ENCODE measurements at places on chromosomes 4 and X. TPM values are rescaled to one million over a fixed set of nuclear protein-coding genes. Genes with fewer than 3 reads are reported as not detected.

Gene TMPRSS11E
- not detected for total RNA-seq

Gene CORIN
- 1.0 TPM for total RNA-seq

Gene ARX
- total RNA-seq, result not detected

Gene NDNF
- 0.42 TPM for total RNA-seq

Gene MAGEA4
- not detected for total RNA-seq

Gene SAGE1
- total RNA-seq, result not detected

GRCh38 chr4:18638031-18638430 lies 616.5 kb upstream of the LCORL start:
- no peak overlapping the region for H3K27ac ChIP-seq
- no peaks in the 10 kb centered on the region for H3K36me3 ChIP-seq
- H3K4me1 ChIP-seq, result peaks cover 7% of the 10 kb centered on the region
- H3K27me3 ChIP-seq, result no peaks in the 10 kb centered on the region
- no peak for DNase-seq
- H3K4me3 ChIP-seq, result no peak overlapping the region

DNA sequence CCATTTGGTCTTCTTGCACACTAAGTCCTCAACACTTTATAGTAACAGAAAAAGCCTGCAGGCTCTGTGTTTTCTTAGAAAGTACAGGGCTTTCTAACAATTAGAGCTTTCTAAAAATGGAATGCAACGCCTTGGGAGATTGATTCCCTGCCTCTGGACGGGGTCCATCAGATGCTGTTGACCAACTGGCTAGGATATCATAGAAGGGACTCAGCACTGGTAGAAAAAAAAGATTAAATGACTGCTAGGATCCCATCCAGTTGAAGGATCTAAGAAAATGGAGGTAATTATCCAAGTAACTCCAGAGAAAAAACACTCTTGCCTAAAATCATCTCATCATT lies 39.5 kb downstream of the USP46 start:
- H3K27me3 ChIP-seq, result no peaks in the 10 kb centered on the region
- H3K4me3 ChIP-seq, result no peak overlapping the region
- H3K27ac ChIP-seq, result no peak overlapping the region
- no peaks in the 10 kb centered on the region for H3K36me3 ChIP-seq
- H3K4me1 ChIP-seq, result no peaks in the 10 kb centered on the region

- peaks cover 96% of the 10 kb centered on the region for H3K27me3 ChIP-seq
- DNase-seq, result no peak
- H3K4me3 ChIP-seq, result no peak overlapping the region
- H3K27ac ChIP-seq, result no peak overlapping the region
- no peaks in the 10 kb centered on the region for H3K36me3 ChIP-seq
These were observed 130.0 kb upstream of the MAOA start for GRCh38 chrX:43525901-43526610.

- H3K27ac ChIP-seq, result no peak overlapping the region
- H3K36me3 ChIP-seq, result no peaks in the 10 kb centered on the region
- DNase-seq, result no peak
- no peaks in the 10 kb centered on the region for H3K27me3 ChIP-seq
- no peak overlapping the region for H3K4me3 ChIP-seq
- no peaks in the 10 kb centered on the region for H3K4me1 ChIP-seq
These were observed 257.6 kb upstream of the CXXC4 start for GRCh38 chr4:104752337-104752736.

DNA sequence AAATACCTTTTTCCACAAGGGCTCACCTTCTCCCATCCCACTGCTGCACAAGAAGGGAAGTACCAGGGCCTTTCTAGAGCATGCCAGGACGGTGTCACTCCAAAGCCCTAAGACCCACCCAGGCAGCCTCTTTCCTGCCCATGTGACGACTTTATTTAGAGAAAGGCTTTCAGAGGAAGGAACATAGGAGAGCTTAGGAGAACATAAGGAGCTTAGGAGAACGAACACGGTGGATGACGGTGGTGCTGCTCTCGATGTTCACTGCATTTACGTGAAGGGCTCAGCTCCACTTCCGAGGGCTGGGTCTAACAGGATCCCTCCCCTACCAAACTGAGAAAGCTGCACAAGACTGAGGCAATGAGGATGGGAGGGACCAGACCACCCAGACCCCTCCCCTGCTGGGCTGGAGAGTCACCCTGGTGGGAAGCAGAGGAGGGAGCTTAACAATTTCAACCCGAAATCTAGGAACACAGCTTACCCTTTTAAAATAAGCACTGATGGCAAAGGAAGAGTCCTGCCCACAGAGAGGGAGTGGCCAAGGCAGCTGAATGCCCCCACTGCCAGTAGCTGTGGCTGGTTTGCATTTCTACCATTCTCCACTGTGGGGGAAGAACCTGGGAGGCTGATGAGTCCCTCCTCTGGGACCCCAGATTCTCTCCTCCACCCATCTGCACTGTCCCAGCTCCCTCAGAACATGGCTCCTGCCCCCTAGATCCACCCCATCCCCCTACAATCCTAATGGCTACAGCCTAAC lies 29.8 kb downstream of the ZFYVE28 start:
- H3K27ac ChIP-seq, result no peak overlapping the region
- DNase-seq, result no peak
- H3K4me3 ChIP-seq, result no peak overlapping the region
- H3K4me1 ChIP-seq, result peaks cover 3% of the 10 kb centered on the region

- H3K27ac ChIP-seq, result no peak overlapping the region
- H3K27me3 ChIP-seq, result no peaks in the 10 kb centered on the region
- DNase-seq, result no peak
- H3K4me1 ChIP-seq, result peaks cover 22% of the 10 kb centered on the region
- H3K36me3 ChIP-seq, result no peaks in the 10 kb centered on the region
These were observed 23.3 kb upstream of the TMSB4X start for GRCh38 chrX:12951595-12951975.
